ENCODE measurements at places on chromosomes 13 and 19.

DNA sequence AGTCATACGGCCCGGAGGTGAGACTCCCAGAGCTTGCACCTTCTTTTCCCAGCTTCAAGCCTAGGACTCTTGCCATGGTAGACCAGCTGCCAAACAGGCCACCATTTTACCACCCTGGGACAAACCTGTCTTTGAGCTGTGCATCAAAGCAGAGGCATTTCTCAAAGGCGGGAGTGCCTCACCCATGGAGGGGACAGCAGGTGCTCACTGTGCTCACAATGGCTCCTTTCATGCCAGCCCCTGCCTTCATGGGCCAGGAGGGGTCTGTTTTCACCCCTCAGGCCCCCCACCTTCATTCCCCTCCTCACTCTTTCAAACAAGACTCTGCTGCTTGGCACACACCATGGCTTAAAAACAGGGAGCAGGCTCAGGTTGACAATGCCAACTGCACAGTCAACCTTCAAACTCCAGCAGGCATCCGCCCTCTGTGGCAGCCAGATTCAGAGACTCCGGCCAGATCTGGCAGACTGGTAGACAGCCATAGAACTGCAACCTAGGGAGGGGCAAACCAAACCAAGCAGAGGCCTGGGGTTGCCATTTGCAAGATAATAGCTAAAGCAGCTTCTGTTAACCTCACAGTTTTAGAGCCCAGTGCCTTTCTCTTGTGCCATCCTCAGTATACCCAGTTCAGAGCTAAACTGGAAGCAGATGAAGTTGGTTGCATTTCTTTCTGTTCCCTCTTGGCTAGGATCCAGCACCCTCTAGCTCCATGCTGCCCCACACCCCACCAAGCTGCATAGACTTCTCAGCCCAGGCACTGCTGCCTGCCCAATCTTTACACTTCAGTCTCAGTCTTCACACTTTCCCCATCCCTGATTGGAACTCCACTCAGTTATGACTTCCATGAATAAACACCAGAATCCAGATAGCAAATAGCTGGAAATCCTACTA lies 93.9 kb upstream of the SPATA13 start:
- peaks cover 4% of the 10 kb centered on the region for H3K4me1 ChIP-seq
- DNase-seq, result no peak
- no peaks in the 10 kb centered on the region for H3K36me3 ChIP-seq
- no peaks in the 10 kb centered on the region for H3K27me3 ChIP-seq
- H3K27ac ChIP-seq, result no peak overlapping the region

DNA sequence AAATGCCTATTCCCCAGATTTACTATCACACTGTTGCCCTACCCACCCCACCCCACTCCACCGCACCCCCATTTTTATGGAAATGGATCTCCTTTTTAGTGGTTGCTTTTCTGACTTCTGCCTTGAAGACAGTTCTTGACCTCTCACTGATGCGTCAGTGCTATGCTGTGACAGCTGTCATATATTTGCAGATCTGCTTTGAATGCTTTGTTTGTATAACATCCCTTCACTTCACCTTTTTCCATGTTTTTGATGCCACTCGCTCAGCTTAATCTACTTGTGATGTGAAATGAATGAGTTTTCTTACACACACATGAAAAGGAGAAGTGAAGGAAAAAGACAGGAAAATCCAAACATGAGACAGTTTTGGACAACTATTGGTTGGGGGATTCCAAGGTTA lies 731.0 kb downstream of the SLITRK6 start:
- DNase-seq, result no peak
- no peaks in the 10 kb centered on the region for H3K36me3 ChIP-seq
- H3K4me3 ChIP-seq, result no peak overlapping the region

- H3K4me1 ChIP-seq, result no peaks in the 10 kb centered on the region
- H3K27ac ChIP-seq, result no peak overlapping the region
- no peak overlapping the region for H3K4me3 ChIP-seq
- peaks cover 34% of the 10 kb centered on the region for H3K36me3 ChIP-seq
- no peak for DNase-seq
Observed at GRCh38 chr19:44498988-44499387, 1.3 kb downstream of the ZNF180 start.

- H3K4me1 ChIP-seq, result peaks cover 48% of the 10 kb centered on the region
- peak overlapping the region; percentile 68 for H3K27ac ChIP-seq
- peaks cover 12% of the 10 kb centered on the region for H3K36me3 ChIP-seq
- no peaks in the 10 kb centered on the region for H3K27me3 ChIP-seq
Observed at GRCh38 chr13:23630349-23631093, 60.3 kb downstream of the TNFRSF19 start.

- H3K36me3 ChIP-seq, result no peaks in the 10 kb centered on the region
- H3K27me3 ChIP-seq, result no peaks in the 10 kb centered on the region
- H3K4me1 ChIP-seq, result no peaks in the 10 kb centered on the region
- no peak overlapping the region for H3K4me3 ChIP-seq
Observed at GRCh38 chr13:113663934-113664333, 3.1 kb upstream of the GRK1 start.

DNA sequence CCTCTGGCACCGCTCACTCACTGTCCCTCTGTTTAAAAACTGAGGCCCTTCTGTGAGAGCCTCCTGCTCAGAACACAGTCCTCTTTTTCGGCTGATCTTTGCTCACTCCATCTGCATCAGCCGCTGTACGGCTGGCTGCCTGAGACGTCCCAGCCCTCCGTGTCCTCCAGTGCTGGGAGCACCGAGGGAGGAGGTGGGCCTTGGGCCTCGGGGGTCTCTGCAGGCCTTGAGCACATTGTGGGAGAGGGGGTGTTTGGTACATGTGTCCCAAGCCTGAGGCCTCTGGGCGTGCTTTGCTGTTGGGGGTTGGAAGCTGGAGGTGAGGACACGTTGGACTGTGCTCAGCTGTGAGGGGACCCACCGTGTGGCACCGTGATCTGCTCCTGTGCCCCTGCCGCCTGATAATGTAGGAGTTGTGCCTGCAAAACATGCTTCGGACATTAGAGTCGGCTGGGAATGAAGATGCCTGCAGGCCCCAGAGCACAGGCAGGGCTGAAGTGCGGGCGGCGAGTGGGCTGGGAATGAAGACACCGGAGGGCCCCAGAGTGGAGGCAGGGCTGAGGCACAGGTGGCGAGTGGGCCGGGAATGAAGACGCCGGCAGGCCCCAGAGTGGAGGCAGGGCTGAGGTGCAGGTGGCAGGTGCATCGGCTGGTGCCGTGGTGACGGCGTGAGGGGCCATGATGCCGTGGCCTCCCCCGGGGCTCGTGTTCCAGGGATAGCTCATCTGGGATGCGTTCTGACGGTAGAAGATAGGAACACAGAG lies 30.6 kb downstream of the MCF2L start:
- no peak overlapping the region for H3K27ac ChIP-seq
- H3K4me1 ChIP-seq, result no peaks in the 10 kb centered on the region
- no peak overlapping the region for H3K4me3 ChIP-seq
- no peak for DNase-seq
- H3K27me3 ChIP-seq, result no peaks in the 10 kb centered on the region
- no peaks in the 10 kb centered on the region for H3K36me3 ChIP-seq

GRCh38 chr13:73365252-73365651 lies 306.4 kb downstream of the KLF5 start:
- no peaks in the 10 kb centered on the region for H3K4me1 ChIP-seq
- no peaks in the 10 kb centered on the region for H3K27me3 ChIP-seq
- DNase-seq, result no peak

DNA sequence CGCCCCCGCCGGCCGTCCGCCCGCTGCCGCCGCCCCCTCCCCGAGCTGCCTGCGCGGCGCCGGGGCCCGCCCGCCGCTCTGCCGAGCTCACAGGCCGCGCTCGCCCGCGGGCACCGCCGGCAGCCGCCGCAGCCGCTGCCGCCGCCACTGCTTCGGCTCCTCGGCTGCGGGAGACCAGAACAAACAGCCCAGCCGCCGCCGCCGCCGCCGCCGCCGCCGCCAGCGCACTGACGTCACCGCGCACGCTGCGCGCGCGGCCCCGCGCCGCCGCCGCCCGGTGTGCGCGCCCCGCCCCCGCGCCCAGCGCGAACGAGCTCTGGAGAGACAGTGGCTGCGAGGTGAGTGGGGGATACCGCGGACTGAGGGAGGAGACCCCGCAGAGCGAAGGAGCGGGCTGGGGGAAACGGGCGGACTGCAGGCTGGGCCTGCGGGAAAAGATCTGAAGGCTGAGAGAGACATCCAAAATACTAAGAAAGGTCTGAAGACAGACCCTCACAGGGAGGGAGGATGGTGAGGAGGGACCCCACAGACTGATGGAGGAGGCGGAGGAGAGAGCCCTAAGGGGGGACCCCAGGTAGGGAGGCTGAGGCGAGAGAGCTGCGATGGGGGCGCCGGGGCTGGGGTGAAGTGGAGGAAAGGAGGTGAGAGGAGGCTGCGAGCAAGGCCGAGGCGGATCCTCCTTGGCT lies at the start of gene BRD4:
Gene BRD4, minus strand, starts transcription at position 229 of the 686 bp plus-strand sequence. CDS start 59,440 bp downstream, outside the sequence.
- H3K4me1 ChIP-seq, result peaks cover 69% of the 10 kb centered on the region
- H3K27me3 ChIP-seq, result no peaks in the 10 kb centered on the region
- H3K4me3 ChIP-seq, result peak within 1 kb of the TSS; percentile 97
- H3K36me3 ChIP-seq, result no peaks in the 10 kb centered on the region

GRCh38 chr19:29940971-29941585 lies 961 bp upstream of the URI1 start:
- no peak overlapping the region for H3K27ac ChIP-seq
- DNase-seq, result no peak
- no peaks in the 10 kb centered on the region for H3K27me3 ChIP-seq
- H3K36me3 ChIP-seq, result no peaks in the 10 kb centered on the region

DNA sequence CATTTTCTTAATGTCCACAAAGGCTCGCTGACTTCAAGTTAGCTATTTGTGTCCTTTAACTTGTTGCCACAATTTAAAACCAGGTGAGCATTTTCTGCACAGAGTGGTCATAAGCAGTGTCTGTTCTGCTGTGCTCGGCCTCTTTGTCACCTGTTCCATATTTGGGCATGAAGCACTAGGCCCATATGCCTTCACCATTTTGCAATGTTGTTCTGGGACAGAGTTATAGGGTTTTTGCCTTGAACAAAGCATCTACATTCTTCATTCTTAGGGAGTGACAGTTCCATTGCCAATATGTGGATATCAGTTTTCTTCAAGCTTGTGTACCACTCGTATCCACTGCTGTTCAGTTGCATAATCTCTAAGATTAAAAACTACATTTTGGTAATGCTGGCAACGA lies 56.1 kb downstream of the LRCH1 start:
- H3K36me3 ChIP-seq, result no peaks in the 10 kb centered on the region
- H3K27me3 ChIP-seq, result no peaks in the 10 kb centered on the region
- no peak overlapping the region for H3K4me3 ChIP-seq
- DNase-seq, result no peak
- H3K27ac ChIP-seq, result no peak overlapping the region

DNA sequence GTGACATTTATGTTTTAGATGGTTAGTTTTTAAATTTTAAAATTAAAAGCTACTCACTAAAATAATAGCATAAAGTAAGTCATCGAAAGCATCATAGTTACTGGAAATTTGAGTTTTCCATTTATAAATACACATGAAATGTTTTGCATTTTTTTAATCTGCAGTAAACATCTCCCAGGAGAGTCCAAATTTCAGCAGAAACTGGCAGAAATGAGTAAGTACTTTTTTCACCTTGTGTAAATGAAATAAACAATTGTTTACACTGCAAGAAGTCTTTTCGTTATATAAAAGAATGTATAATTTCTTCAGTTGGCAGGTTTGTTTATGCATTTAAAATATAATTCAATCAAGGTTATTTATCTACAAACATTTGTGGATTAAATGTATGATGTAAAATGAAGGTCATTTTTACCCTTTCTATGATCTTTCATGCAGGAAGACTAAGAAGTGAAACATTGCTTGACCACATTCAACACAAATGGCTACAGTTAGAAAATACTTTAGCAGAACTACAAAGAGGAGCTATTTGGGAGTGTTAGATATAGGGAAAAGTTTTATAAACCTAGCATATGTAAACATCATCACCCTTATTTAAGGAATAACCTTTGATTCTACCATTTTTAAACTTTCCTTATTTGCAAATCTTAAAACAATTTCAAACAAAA lies 55.6 kb downstream of the RCBTB2 start:
- no peaks in the 10 kb centered on the region for H3K27me3 ChIP-seq
- DNase-seq, result no peak
- H3K27ac ChIP-seq, result no peak overlapping the region
- no peaks in the 10 kb centered on the region for H3K4me1 ChIP-seq
- H3K4me3 ChIP-seq, result no peak overlapping the region

GRCh38 chr19:17829855-17830566 lies 8.7 kb upstream of the INSL3 start:
- no peak overlapping the region for H3K4me3 ChIP-seq
- peaks cover 7% of the 10 kb centered on the region for H3K27me3 ChIP-seq
- no peak for DNase-seq
- H3K27ac ChIP-seq, result no peak overlapping the region
- no peaks in the 10 kb centered on the region for H3K4me1 ChIP-seq
- H3K36me3 ChIP-seq, result no peaks in the 10 kb centered on the region

GRCh38 chr13:50670847-50671496 lies 172.5 kb downstream of the DLEU7 start:
- DNase-seq, result no peak
- H3K4me3 ChIP-seq, result no peak overlapping the region
- no peaks in the 10 kb centered on the region for H3K27me3 ChIP-seq
- H3K36me3 ChIP-seq, result no peaks in the 10 kb centered on the region
- H3K27ac ChIP-seq, result no peak overlapping the region

- no peaks in the 10 kb centered on the region for H3K36me3 ChIP-seq
- H3K27me3 ChIP-seq, result no peaks in the 10 kb centered on the region
- H3K4me3 ChIP-seq, result no peak overlapping the region
- DNase-seq, result no peak
Observed at GRCh38 chr13:112941349-112941748, 27.7 kb upstream of the MCF2L start.

DNA sequence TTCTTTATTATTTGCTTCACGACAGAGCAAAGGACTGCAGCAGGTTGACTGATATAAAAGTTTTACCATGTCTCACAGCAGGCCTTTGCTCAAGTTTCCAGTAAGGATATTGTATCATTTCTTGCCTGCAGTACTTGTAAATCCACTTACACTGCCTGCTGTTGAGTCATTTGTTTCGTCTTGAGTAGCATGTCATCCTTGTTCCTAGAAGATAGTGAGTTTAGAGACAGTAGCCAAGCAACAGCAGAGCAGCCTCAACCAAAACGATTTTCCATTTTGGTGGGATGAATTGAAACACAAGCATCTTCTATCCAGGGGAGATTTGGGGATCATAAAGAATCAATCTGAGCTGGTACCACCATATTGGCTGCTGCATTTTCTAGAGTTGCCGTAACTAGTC lies 24.0 kb upstream of the ALOX5AP start:
- H3K27me3 ChIP-seq, result no peaks in the 10 kb centered on the region
- no peak overlapping the region for H3K4me3 ChIP-seq
- no peaks in the 10 kb centered on the region for H3K36me3 ChIP-seq
- no peak overlapping the region for H3K27ac ChIP-seq
- H3K4me1 ChIP-seq, result peaks cover 4% of the 10 kb centered on the region

GRCh38 chr13:102198418-102199311 lies 203.2 kb downstream of the FGF14 start:
- DNase-seq, result no peak
- H3K27ac ChIP-seq, result peak overlapping the region; percentile 27
- H3K4me3 ChIP-seq, result no peak overlapping the region
- no peaks in the 10 kb centered on the region for H3K4me1 ChIP-seq
- no peaks in the 10 kb centered on the region for H3K36me3 ChIP-seq

GRCh38 chr19:45130888-45131615 lies 29.7 kb downstream of the NKPD1 start:
- no peak overlapping the region for H3K27ac ChIP-seq
- no peaks in the 10 kb centered on the region for H3K4me1 ChIP-seq
- H3K27me3 ChIP-seq, result no peaks in the 10 kb centered on the region
- DNase-seq, result no peak
- no peaks in the 10 kb centered on the region for H3K36me3 ChIP-seq

Measured in right atrium auricular region (tissue), 2 donors.